ENCODE measurements at places on chromosomes 12 and 14.

DNA sequence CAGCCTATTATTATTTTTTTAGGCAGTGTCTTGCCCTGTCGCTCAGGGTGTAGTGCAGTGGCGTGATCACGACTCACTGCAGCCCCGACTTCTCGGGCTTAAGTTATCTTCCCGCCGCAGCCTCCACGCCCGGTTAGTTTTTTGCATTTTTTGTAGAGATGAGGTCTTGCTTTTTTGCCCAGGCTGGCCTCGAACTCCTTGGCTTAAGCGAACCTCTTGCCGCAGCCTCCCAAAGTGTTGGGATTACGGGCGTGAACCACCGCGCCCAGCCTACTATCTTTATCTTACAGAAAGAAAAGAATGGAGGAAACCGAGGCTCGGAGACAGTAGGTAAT is 507 bp upstream of the PTPN11 start:
- DNase-seq: peak; percentile 1

DNA sequence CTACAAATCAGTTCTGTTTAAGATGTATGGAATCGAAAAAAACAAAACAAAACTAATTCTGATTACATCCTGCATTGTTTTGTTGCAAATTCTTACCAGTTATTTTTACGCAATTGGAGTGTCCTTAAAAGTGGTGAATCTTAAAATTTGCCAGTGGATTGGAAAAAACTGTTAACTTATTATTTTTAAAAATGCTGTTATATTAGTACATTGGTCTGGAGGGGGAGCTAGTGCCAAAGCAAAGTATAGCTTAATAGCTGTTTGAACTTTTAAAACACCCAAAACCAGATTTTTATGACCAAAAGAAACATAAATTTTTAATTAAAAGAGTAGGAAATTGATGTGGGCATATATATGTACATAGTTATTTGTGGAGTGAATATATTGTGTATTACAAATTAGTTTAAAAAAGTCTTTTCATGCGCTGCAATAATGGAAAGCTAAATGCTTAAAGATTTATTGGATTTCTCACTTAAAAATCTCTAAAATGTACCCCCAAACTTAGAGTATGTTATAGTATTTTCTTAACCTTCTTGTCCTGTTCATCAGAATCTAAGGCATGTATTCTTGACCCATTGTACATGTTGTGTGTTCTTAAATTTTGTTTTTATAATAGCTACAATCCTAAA is 2.5 kb downstream of the FUT8 start:
- no peak for DNase-seq

- DNase-seq: no peak
Measured at GRCh38 chr12:91400271-91400670, 217.7 kb upstream of the DCN start.

- DNase-seq: no peak
Measured at GRCh38 chr14:29937116-29937515, 9.5 kb upstream of the PRKD1 start.

GRCh38 chr12:72089678-72090077 is 151.0 kb downstream of the TPH2 start:
- no peak for DNase-seq

- no peak for DNase-seq
Measured at GRCh38 chr12:77999074-77999715, 168.5 kb downstream of the NAV3 start.

GRCh38 chr14:84575681-84576080 is 954.3 kb upstream of the FLRT2 start:
- no peak for DNase-seq

DNA sequence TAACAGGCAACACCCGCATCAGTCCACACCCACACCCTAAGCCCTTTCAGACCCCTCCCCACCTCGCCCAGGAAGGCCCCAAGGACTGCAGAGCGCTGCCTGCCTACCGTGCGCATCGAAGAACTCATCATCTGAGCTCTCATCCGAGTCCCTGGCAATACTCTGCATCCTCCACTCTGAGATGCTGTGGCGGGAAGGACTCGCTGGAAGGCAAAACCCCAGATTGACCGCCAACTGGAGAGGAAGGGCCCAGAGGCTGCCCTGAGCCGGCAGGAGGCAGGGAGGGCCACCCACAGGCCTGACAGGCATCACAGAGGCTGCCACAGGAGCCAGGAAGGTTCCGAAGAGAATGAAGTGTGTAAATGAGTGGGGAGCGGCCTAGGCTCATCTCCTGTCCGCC is 23.8 kb downstream of the ARL6IP4 start:
- no peak for DNase-seq

GRCh38 chr14:96037891-96038557 is 1.1 kb upstream of the C14orf132 start:
- DNase-seq: no peak

DNA sequence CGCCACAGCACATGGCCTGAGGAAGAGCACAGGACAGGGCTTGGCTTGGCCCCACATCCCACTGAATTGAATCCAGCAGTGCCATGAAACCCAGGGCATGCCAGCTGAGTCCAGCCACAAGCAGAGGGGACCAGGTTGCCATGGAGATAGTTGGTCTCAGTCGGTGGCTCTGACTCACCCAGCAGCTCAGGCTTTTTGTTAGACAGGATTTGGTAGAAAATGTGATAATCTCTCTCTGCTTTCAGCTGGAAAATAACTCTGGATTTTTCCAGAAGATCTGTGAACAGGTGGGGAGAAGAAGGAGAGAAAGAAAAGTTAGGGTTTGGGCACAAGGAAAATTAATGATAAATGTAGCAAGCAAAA is 4.8 kb downstream of the MYH7 start:
- no peak for DNase-seq

GRCh38 chr12:28209782-28210181 is 19.5 kb downstream of the CCDC91 start:
- no peak for DNase-seq

DNA sequence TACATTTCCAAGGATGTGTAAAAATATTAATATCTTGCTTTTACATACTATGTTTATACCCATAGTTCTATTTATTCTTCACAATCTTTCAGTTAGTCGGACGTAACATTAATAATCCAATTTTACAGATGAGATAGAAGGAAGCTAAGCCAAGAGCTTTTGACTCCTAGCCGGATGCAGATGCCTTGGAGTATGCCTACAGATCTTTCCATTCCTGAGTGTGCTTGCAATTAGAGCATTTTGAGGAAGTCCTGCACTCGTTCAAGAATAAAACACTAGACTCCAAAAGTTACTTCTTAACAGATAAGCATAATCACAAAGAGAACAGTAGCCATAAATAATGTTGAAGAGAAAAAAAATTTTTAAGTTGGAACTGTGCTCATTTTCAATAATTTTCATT is 337.6 kb upstream of the CLEC14A start:
- no peak for DNase-seq
